ENCODE measurements at places on chromosomes 11 and 22.

DNA sequence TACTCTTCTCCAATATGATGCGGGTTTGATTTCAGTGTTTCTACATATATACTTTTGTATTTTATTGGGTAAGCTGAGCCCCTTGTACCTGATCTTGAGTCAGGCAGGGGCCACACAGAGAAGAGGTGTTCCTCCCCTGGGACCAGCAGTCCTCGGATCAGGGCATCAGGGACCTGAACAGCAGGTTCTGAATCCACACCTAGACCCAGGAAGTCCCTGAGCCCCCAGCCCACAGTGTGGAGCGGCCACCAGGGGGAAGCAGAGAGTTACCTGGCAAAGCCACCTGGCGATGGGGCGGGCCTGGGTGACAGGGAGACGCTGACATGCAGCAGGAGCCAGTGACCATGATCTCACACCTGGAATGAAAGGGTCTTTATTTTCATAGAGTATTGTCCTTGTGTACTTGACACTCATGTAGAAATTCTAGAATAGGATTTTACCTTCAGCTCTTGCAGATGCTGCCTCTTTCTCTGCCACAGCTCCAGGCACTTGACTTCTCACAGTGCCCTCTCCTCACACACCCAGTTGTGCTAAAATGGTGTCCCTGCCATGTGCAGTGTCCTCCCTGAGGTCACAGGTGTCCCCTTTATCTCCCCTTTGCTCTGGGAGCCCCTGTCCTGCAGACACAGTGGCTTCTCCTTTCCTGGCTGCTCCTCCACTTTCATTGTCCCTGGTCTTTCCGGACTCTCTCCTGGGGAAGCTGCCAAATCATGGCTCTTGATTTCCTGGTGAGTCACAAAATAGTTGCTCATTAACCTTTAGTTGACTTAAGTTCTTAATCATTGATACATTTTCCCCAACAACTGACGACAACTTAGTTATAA lies 48.5 kb downstream of the GGTLC2 start:
- DNase-seq: no peak

- no peak for DNase-seq
Observed at GRCh38 chr11:2378527-2379210, 1.6 kb downstream of the CD81 start.

DNA sequence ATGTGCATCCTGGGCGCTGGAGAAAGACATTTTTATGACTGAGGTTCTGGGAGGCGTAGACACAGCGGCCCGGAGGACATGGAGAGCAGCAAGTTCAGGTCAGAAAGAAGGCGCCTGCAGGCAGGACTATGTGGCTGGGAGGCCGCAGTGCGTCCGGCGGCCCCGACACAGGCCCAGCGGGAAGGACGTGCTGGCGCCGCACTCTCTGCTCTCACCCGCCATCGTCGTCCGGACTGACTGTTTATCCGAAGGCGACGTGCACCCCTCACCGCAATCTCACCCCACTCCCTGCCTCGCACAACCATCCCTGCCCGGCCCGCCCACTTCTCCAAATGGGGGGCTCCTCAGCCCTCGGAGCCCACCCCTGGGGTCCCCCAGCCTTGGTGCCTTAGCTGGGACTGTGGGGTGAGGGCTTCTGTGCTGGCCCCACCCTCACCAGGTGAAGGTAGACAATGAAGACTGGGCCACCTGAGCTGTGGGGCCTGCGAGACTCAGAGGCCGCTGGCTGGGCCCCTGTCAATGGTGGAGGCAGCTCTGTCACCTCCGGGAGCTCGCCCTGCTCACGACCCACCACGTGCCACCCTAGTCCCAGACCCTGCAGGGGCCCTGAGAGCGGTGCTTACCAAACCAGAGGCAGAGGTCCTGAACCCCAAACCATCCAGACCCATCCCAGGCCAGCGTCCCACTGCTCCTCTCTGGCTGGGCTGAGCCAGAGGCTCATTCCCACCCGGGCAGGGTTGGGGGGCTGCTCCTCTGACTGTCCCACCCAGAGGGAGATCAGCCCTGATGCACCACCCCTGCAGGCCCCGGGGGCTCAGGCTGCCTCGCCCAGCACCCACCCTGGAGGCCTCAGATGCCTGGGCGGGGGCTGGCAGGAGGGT lies 16.2 kb upstream of the MUC5B start:
- no peak for DNase-seq

- DNase-seq: no peak
Observed at GRCh38 chr11:112343368-112344039, 82.8 kb upstream of the PLET1 start.

GRCh38 chr11:16148301-16148931 lies 207.9 kb downstream of the SOX6 start:
- DNase-seq: no peak

DNA sequence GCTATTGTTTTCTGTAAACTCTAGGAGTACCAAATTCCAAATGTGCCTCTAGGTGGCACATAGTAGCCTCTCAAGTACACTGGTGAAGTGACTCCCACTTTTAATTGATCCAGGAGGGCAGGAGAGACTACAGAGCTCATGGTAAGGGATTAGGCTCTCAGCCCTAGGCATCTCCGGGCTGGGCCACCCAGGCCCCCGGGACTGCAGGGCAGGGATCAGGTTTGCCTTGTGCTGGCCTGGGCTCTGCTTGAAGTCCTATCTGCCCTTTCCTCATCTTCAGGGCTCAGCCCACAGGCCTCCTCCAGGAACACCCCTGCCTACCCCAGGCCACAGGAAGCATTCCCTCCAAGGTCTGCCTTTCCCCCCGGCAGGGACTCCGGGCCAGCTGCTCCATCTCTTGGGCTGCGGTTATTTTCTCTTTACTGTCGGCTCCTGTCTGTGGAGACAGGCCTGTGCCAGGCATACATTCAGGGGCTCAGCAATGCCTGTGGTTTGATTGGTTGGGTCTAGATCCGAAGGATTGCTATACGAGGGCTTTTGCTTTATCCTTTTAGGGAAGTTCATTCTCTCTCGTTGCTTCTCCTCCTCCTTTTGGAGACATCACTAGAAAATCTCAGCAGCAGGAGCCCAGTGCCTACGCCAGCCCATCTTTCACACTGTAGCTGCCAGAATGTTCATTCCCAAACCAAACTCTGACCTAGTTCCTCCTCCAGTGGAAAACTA lies 32.8 kb downstream of the PARVA start:
- peak; percentile 14 for DNase-seq

- DNase-seq: no peak
Observed at GRCh38 chr11:72740562-72741428, 11.4 kb downstream of the ARAP1 start.

GRCh38 chr11:93841446-93841845 lies 9.0 kb downstream of the VSTM5 start:
- DNase-seq: no peak

DNA sequence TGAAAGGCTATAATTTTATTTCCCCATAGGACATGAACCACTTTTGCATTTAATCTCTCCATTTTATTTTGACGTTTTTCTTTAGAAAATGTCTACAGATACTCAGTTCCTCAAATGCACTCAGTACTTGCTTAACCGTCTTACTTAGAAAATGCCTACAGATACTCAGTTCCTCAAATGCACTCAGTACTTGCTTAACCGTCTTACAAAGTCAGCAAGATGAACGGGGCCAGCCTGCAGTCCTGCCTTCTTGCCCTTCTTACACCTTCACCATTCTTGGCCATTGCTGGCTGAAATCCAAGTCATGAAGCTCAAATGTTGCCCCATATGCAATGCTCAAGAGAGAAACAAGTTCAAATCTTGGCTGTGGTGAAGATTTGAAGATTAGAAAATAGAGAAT lies 34.1 kb downstream of the CSNK2A3 start:
- DNase-seq: no peak

DNA sequence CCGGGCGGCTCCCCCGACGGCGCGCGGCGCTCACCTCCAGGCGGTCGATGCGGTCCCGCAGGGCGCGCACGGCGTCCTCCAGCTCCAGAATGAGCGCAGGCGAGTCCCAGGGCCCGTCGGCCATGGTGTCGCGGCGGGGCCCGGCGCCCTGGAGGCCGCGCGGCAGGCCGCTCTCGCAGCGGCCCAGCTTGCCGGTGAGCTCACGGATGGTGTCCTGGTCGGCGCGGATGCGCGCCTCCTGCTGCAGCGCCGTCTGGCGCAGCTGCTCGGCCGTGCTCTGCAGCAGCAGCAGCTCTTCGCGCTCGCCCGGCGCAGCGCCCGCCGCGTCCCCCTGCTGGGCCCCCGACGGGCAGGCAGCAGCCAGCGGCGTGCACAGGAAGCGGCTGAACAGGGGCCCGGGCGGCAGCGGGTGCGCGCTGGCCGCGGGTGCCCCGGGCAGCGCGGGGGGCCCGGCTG lies 599 bp downstream of the NPTXR start:
- DNase-seq: peak; percentile 50

Measured in NCI-H1694 treated with DMSO at 0.1 percent for 48 hours (cell line).